ENCODE measurements at places on chromosomes 6 and 20.

DNA sequence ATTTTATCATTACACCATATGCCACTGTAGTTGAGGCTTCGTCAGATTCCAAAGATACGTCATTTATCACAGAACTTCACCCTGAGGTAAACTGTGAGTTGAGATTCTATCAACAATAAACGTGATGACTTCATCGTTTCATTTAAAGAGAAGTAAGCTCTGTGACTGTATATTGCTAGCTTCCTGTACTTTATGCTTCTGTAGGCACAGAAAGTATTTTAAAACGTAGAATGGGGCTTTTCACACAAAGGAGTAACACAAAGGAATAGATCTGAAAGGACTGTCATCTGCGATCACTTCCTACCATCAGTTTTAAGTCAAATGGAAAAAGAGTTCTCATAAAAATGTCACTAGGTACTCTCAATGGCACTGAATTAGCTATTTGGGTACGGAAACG is 234.4 kb upstream of the MCHR2 start:
- no peak for DNase-seq

- no peak for DNase-seq
Observed at GRCh38 chr6:11527274-11527870, 10.2 kb upstream of the TMEM170B start.

DNA sequence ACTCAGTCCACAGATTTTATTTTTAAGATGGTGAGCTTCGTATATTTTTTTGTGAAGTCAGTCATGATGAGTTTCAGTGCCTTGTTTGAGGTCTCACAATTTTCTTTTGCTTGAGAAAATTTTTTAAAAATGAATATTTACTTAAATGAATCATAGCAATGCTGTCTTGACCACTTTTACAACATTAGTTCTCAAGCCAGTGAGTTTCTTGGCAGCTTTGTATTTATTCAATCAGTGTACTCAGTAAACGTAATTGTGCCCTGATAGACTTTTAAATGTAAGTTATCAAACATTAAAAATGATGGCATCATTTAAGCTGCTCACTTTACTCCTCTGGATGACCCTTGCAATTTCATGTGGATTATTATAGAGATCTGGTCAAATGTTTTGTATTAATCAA is 261.4 kb downstream of the KHDC1L start:
- no peak for DNase-seq

GRCh38 chr6:112503091-112503596 is 156.0 kb downstream of the RFPL4B start:
- no peak for DNase-seq

- DNase-seq: no peak
Observed at GRCh38 chr6:73203098-73203497, 22.2 kb downstream of the KHDC1L start.

- DNase-seq: no peak
Observed at GRCh38 chr6:32152769-32153563, 975 bp upstream of the PPT2 start.

- DNase-seq: no peak
Observed at GRCh38 chr20:50304501-50304856, 113.8 kb downstream of the CEBPB start.

DNA sequence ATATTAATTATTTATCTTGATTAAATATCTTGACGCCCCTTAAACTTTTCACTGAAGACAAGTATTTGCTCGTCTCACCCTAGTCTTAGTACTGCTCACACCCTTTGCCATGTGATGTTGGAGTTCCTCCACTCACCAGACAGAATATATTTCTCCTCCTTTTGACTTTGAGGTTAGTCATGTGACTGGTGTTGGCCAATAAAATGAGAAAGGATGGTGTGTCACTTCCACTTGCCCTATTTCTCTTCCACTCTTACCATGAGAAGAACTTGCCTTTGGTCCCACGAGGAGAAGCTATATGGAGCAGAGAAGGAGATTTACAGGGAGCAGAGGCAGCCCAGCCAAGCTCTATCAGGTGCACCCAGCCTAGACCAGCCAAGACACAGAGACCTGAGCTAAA is 64.9 kb upstream of the TAB2 start:
- DNase-seq: no peak

DNA sequence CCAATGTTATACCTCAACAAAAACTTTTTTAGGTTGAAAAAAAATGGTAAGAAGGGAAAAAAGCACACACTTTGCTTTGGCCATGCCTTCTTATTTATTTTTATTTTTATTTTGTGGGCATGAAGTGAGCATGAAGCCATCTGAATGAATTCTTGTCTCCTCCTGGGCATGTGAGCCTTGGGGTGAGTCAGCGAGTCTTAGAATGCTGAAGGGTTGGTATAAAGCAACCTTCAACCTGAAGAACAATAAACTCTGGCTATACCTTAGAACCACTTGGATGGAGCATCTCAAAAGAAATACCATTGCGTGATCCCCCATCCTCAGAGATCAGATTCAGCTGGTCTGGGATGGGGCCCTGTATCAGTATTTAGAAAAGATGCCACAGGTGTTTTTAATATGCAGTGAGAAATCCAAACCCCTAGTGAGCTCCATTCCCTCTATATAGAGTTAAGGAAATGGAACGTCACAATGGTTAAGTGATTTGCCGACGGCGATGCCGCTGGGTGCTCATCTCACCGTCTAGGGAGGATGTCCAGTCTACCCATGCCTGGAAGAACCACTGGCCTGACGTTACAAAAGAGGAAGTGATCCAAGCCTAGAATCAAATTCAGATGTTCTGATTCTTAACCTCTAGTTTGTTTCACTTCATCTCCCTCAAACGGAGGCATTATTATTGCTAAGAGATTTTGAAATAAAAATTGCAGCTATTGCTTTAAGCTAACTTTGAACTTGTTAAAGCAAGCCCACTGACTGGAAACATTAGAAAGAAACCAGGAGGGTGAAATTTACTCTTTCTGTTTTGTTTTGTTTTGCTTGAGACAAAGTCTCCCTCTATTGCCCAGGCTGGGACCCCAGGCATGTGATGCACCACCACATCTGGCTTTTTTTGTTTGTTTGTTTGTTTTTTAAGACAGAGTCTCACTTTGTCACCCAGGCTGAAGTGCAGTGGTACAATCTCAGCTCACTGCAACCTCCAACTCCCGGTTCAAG is 67.1 kb downstream of the EDN1 start:
- DNase-seq: no peak

DNA sequence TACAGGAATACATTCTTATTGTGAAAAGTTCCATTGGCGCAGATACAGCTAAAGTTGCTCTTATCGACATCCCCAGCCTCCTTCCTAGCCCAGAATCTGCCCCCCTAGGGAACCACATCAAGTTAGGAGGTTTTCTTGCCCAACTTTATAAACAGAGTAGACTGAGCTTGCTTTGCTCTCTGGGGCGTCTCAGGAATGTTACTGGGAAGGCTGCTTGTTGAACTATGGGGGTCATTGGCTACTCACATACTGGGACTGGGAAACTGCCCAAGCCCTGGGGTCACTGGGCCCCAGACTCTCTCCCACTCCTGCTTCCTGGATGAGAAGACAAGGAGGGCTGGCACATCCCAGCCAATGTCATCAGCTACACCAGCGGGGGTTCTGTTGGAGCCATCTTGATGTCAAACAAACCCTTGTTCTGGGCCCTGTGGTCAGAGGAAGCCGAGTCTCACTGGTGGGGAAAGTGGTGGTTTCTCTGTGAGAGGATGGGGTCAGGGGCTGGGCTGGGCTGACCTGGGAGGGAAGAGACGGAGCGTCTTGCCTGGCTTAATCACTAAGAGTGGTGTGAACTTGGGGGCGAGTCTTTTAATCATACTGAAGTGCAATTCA is 26.0 kb downstream of the BPIFB4 start:
- DNase-seq: no peak

DNA sequence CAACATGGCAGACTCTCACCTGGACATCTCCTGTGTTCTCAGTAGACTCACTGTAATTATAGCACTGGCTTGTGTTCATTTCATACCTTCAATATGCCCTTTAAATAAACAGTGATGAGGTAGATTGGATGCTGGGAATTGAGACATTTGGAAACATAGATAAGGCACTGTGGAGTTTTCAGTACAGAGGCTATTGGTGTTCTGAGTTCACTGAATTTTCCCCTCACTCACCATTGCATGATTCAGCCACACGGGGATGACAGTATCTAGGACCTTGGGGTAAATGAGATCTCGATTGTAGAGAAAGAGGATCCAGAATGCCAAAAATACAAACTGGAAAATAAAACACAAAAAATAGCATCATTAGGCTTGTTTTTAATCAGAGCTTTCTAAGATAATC is 12.6 kb downstream of the ADTRP start:
- DNase-seq: peak; percentile 22

- no peak for DNase-seq
Observed at GRCh38 chr6:36155662-36156061, 25.3 kb downstream of the MAPK13 start.

GRCh38 chr6:22928775-22929174 is 359.4 kb downstream of the HDGFL1 start:
- DNase-seq: no peak

DNA sequence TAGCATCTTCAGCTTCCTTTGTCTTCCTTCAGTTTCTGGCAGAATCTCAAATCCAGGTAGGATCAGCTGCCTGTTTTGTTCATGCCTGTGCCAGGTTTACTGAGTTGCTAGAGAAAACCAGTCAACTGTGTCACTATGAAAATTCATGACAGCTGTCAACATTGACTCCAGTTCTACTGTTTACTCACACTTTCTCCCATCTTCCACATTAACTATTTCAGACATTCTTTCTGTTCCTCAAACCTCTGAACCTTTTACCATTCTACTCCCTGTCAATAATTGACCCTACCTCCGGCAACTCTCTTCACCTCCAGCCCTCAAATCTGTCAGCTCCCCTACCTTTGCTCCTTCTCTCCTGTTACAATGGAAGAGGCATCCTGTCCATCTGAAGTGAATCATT is 8.5 kb downstream of the ENPP4 start:
- no peak for DNase-seq

DNA sequence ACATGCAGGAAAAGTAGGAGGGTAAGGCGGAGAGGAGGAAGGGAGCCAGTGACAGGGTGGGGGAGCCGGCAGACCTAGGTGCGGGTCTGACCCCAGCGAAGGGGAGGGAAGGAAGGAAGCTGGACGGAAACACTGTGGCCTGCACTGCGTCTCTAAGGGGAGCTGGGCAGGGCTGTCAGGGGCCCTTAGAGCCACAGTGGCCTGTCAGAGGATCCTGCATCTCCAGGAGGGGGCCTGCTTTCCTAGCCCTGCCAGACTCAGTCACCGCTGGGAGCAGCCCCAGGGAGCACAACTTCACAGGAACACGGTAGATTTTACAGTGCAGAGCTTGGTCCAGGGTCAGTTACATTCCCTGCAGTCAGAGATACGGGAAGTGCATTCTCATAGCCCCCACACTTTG is 118.2 kb downstream of the PACRG start:
- no peak for DNase-seq

GRCh38 chr20:36587388-36588070 is 14.1 kb downstream of the TGIF2 start:
- DNase-seq: no peak

DNA sequence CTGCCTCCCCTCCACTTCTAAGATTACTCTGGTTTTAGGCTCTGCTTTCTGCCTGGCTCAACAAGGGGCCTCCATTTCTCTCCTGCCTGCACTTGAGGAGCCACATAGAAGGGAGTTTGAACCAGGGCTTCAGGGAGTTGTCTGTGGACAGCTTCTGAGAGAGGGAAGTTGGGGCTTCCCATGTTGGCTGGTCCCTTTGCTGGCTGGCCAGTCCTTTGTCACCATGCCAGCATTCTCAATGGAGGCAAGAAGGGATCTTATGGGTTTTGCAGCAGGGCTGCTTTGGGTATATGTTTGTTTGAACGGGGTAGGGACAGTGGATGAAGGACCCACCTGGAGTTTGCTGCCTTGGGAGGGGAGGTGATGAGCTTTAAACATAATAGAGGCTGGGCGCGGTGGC is 124.9 kb downstream of the CARMIL1 start:
- DNase-seq: no peak

GRCh38 chr6:44043479-44044153 is 83.6 kb downstream of the MRPL14 start:
- DNase-seq: peak; percentile 71

GRCh38 chr6:159214281-159214680 is 45.1 kb downstream of the FNDC1 start:
- no peak for DNase-seq

DNA sequence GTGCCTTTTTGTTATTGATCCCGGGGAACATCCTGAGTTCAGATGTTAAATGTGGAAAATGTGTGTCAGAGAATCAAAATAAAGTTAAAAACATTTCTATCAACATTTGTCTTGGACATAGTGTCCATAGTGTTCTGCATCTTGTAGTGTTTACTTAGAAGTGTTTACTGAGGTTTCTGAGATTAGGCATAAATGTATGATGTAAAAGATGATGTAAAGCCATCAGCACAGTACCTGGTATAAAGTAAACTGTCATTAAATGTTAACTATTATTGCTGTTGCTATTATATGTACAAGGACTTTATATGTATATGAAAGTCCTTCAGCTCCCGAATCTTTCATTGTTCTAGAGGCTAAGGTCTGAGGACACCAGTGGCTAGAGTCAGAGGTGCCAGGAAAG is 28.2 kb upstream of the VEGFA start:
- DNase-seq: no peak

DNA sequence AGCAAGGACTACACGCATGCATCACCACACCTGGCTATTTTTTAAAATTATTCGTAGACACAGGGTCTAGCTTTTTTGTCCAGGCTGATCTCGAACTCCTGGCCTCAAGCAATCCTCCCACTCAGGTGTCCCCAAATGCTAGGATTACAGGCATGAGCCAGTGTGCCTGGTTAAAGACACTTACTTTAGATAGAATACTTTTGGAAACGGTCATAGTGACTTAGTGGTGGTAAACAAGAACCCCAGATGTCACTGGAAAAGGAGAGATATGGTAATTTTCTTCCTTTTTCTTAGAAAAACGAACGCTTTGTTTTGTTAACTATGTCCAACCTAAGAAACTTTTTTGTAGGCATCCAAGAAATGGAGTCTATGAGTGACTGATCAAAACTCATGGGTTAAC is 137.3 kb downstream of the TFAP2B start:
- no peak for DNase-seq

DNA sequence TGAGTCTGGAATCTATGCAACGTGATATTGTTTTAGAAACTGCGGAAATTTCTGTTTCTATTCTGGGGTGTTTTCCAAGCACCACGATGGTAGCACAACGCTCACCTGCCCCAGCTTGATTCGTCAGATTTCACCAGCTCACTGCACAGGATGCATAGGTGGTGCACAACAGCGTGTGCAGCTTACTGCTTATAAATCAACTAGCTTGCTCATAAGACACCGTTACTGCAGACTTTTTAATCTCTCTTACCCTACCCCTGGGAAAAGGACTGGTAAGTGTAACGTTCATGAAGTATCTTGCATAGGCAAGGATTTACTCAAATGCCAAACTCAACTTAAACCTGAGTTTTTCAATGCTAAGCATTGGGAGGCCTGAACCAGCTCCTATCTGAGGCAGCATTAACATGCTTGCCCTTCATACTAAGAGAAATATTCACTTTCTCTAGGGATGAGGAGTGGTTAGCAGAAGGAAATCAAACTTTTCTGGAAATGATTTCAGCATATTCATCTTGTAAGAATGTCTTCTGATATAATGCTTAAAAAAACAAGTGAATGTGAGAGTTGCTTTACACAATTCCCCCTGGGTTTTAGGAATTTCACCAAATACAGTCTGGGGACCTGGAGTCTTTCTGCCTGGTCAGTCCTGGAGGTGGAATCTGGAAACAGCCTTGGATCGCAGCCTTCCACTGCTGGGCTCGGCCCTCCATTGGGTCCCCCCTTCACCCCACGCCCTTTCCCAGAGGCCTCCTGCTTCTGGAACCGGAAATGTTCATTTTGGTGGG is 100.6 kb downstream of the DACT2 start:
- DNase-seq: no peak
